ENCODE measurements at places on chromosomes 7 and 10.

DNA sequence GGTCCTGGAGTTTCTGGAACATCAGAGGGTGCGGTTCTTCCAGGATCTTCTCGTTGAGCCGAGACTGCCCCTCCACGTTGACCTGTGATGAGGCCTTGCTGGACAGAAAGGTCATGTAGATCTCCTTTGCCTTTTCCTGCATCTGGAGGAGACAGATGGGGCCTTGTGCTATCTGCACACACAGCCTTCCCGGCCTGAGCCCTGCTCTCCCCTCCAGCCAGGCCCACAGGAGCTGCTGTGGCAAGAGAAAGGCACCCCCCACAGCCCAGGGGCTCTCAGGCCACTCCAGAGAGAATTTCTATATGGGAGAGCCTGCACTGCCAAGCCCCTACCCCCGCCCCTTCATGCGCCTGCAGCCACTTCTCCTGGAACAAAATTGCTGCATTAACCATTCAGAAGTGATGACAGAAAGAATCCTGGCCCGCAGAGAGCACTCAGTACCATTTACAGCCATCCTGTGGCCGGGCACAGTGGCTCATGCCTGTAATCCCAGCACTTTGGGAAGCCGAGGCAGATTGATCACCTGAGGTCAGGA lies 26.9 kb downstream of the RGS10 start:
- no peak for DNase-seq

DNA sequence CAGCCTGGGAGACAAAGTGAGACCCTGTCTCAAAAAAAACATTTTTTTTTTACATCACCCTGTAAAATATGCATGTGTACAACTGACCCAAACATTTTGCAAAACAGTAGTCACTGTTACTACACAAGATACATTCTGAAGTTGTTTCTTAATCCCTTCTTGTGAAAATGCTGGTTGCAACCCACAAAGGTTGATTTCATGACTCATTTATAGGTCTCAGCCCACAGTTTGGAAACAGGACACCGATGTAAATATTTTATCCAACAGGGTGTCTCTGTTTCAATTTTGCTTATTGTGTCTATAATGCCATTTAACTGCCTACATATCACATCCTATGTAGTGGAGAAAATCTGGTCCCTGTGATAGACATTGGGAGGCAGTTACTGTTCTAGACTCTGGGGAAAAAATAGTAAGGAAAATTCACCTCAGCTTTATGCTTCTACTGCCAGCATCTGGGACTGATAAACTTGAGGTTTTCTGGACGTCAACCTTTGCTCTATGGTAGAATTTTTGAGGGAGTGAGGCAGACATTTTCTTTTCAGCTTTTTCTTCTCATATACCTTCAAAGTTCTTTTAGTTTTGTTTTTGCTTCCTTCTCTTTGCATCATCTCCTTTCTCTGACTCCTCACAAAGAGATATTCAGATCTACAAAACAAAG lies 1.6 kb upstream of the RAB19 start:
- no peak for DNase-seq

DNA sequence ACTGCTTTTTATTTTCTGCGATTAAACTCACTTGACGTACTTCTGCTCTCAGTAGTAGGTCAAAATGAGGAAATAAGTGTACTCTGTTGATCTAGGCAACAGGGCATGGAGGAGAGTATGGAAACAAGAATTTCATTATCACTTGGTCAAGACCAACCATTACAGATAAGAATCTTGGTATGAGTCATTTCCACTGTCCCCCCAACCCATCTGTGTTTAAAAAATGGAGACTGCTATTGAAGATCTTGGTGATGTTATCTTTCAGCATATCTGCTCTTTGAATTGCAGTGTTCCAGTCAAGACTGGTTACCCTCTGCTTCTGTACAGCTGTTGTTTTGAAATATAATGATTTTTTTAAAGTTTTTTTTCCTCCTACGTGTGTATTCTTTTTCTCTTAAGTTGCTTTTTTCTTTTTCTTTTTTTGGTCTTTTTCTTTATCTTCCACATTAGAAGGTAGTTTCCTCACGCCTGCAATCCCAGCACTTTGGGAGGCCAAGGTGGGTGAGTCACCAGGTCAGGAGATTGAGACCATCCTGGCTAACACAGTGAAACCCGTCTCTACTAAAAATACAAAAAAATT lies 11.7 kb downstream of the STAM start:
- DNase-seq = no peak

DNA sequence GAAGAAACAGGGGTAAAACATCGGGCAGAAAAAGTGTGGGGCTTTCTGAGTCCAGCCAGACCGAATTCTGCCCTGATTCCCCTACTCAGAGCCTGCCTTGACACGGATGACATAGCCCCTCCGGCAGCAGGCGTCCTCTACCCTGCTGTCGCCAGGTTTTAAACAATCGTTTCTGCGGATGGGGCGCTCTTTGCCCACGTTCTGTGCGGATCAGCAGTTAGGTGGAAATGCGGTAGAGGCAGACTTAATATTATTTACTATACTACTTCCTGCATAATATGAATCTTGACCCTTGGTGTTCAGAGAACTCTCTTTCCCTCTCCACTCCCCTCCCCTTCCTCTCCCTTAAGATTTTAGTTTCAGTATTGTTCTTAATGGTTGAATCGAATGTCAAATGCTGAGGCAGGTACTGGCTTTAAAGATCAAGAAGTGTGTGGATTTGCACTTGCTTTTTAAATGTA lies 2.4 kb downstream of the GATA3 start:
- no peak for DNase-seq

DNA sequence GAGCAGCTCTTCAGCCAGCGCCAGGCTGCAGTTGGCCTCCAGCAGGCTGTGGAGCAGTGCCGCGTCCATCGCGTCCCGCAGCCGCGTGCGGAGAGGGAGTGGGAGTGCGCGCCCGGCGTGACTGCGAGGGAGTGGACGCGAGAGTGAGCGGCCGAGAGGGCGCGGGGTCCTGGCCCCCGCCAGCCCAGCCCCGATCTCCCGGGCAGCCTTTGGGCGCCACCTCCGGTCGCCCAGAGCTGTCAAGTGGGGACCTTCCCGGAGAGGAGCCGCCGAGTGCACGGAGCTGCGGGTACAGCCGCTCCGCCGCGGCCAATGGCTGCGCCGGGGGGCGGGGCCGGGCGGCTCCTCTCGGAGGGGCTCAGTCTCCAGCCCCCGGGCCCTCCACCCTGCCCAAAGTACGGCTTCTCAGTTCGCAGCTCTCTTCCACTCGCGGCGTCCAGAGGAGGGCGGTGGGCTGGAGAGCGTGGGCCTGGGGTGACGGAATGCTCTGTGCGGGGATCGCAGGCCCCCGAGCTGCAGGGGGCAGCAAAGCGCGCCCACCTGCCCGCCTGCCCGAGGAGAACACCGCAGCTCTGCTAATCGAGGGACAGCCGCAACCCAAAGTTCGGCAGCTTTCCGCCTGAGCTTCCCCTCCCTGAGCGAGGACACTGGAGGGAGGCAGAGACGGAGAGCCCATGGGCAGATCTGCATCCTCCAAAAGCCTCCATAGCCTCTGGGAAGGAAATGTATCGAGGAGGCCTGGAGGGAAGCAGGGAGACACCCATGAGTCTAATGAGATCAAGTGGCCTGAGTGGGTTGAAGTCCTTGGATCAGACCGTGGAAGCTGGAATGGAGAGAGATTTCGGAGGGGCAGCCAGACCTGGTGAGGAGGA lies at the start of gene CRHR2:
Gene CRHR2 (minus strand): TSS at position 245 of the 872 bp plus-strand sequence. CDS start 176 bp downstream, at position 69.
- DNase-seq = no peak

DNA sequence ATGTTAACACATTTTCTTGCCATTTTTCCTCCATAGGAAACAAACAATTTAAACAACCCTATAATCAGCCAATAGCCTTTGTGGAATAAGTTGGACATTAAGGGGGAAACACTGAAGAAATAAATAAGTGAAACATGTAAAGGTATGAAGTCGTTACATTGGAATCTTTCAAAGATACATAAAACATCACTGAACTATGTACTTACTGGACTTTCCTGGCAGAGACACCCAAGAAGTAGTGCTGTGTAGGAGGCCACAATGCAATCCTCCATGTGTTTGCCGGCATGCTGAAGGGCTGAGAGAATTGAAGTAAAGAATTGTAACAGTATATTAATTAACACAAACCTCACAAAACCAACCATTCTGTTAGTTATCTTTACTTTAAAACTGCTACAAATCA lies 76.5 kb upstream of the GRID1 start:
- no peak for DNase-seq

- DNase-seq = no peak
These were observed 8.7 kb upstream of the EN2 start for GRCh38 chr7:155449008-155449868.

DNA sequence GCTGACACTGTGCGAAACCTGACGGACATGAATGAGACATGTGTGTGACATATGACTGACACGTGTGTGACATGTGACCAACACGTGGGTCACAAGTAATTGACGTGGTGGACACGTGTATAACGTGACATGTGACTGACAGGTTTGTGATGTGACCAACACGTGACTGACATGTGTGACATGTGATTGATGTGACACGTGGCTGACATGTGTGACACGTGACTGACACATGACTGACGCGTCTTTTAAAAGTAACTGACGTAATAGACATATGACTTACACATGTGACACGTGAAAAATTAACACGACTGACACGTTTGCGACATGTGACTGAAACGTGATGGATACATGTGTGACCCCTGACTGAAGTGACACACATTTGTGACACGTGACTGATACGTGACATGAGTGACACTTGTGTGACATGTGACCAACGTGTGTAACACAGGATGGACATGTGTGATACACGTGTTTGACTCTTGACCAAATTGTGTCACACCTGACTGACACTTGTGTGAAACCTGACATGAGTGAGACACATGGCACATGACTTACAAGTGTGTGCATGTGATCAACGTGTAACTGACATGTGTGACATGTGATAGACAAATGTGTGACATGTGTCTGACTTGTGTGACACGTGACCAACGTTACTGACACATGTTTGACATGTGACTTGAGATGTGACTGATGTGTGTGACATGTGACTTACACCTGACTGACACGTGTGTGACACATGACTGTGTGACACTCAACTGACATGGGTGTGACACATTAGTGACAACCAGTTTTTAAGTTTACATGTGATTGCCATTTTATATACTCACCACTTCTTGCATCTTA lies 56.9 kb downstream of the ZNF92 start:
- DNase-seq = no peak

DNA sequence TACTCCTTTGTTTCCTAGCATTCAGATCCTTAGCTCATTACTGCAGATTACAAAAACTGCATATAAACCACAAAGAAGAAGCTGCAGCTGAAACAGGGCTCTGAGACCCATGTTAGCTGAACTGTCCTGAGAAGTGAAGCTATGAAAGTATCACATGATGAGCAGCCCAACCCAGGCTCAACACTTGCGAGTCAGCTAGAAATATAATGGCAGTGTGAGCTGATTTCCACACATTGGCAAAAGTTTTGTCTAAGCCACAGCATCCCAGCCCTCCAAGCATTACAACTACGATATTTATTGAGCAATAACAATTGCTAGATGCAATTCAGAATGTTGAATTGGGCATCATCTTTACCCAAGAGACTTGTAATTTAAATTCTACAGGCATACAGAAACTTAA lies 34.5 kb upstream of the SKAP2 start:
- DNase-seq = no peak

- DNase-seq = no peak
These were observed 8.8 kb downstream of the CRPPA start for GRCh38 chr7:16412274-16413254.

DNA sequence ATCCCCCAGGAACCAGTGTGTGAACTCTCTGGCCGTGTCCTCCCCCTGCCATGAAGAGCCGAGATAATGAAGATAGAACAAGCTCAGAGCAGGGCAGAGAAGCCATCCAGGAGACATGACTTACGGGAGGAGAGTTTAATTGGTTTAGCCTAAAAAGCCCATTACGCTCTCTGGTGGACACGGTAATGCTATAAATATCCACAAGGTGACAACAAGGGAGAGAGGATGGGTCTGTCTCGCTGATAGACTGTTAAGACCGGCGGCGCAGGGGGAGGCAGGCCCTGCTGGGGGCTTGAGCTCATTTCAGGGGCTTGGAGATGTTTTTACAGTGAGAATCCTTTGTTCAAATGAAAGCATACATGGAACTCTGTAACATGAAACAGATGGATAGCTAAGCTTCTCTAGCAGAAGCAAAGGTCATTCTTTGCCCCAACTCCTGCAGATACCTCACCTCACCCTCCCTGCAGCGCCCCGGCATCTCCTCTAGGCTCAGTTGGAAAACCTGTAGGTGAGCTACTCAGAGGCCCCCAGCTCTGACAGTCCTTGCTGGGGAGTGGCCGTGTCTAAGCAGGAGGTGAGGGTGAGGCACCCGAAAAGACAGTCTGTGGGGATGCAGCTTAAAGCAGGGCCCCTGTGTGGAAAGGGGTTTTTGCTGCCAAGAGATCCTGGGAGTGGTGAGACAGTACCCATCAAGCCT lies 40.8 kb upstream of the LOXL4 start:
- DNase-seq = no peak

GRCh38 chr10:14608381-14609001 lies 166.2 kb downstream of the FAM107B start:
- DNase-seq = no peak

DNA sequence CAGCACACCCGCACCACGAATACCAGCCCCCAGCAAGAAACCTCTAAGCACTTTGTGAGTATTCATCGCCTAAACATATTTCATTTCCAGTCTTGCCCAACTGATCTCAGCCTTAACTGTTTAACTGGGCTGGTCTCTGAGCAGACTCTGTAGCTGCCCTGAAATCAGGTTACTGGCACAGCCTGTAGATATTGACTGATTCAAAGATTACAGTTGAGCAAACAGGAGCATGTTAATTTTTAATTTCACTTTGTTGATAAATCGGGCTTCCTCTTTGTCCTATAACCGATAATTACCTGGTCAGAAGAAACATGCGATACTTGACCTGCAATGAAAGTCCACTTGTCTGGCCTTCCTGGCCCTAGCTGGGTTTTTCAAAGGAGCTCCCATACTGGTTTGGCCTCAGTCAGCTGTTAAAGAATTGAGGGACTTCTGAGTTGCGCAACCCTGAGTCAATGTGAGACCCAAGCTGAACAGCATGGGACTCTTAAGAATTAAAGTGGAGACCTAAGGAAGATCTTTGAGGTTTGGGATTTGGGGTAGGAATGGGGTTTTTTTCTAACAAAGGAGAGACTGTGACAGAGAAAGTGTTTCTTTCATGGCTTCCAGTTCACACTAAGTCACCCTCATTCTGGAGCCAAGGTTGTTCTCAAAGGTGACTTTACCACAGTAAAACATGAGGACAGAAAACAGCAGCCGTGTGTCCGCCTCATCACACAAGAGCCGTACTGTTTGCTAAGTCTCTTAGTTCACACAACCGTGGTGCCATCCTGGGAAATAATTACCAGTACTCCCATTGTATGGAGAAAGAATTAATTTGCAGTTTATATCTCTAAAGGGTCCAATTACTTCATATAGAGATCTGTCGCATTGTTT lies 75.9 kb downstream of the PPP1R3C start:
- DNase-seq = no peak

- no peak for DNase-seq
These were observed 109.6 kb downstream of the SRPK2 start for GRCh38 chr7:105278973-105279687.

- peak; percentile 66 for DNase-seq
These were observed 7.8 kb downstream of the HPS6 start for GRCh38 chr10:102072673-102073527.

GRCh38 chr7:3861386-3861785 lies 560.3 kb downstream of the SDK1 start:
- no peak for DNase-seq
